Stimulated activated CD8-positive, alpha-beta memory T cell treated with anti-CD3 and anti-CD28 coated beads, Interleukin-7, amount 100 ng/mL, for 1 hour (primary cell): ENCODE measurements at places on chromosomes 1 and 21.

GRCh38 chr1:211378844-211379243, 52.2 kb downstream of the TRAF5 start:
- no peak for DNase-seq

DNA sequence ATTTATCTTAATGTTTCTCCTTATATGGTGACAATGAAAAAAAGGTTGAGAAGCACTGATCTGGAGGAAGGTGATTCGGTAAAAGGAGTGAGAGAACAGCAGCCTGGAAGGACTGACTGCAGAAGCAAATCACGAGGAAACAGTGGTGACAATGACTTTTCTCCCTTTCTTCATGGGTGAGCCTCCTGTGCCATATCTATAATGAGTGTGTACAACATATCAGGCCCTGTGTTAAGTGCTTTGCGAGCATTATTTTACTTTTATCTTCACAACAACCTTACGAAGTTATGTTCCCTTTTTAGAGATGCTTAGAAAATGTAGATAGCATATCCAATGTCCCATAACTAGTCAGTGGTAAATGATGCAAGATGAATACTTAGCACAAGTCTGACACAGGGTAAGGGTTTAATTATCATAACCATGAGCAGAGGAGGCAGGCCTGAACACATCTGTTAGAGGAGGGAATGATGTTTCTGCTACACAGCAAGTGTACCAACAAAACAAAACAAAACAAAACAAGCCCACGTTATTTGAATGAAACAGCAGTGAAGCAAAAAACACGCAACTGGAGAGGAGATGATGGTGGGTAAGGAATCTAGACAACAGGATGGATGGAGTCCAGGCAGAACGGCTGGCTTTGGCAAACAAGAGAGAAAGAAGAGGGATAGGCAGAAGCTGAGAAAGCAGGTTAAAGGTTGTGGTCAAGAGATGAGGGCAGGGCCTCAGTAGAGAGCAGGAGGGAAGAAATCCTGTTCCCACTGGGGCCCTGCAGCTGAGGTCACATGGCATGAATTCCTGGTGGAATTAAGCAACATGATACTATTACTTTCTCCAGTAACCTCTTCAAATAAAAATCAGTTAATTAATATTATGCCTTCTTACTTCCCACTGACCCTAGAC, 29.6 kb downstream of the GNG12 start:
- no peak for DNase-seq

DNA sequence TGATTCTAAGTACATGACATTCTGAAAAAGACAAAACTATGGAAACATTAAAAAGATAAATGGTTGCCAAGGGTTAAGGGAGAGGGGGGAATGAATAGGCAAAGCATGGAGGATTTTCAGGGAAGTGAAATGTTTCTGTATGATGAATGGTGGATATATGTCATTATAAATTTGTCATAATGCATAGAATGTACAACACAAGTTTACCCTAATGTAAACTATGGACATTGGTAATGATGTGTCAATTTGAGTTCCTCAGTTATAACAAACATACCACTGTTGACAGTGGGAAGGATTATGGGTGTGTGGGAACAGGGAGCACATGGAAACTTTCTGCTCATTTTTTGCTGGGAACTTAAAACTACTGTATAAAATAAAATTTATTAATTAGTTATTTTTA, 427.1 kb upstream of the ESRRG start:
- no peak for DNase-seq

DNA sequence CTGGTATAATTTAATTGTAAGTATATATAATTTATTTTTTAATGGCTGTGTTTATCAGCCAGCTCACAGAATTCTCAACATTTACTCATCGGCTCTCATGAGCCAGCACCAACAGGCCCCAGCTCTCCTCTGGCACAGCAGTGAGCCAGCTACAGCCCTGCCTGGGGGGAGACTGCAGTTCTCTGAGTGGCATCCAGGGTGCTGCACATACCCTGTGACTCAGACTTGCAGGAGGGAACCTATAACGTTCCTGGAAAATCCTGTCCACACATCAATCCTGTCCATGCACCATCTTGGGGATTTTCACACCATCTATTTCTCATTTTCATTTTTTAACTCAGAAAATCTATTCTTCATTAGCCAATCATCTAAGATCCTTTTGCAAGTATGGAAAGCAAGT, 36.5 kb downstream of the FHAD1 start:
- no peak for DNase-seq

GRCh38 chr1:117569856-117570255, 36.0 kb upstream of the TENT5C start:
- DNase-seq, result no peak

DNA sequence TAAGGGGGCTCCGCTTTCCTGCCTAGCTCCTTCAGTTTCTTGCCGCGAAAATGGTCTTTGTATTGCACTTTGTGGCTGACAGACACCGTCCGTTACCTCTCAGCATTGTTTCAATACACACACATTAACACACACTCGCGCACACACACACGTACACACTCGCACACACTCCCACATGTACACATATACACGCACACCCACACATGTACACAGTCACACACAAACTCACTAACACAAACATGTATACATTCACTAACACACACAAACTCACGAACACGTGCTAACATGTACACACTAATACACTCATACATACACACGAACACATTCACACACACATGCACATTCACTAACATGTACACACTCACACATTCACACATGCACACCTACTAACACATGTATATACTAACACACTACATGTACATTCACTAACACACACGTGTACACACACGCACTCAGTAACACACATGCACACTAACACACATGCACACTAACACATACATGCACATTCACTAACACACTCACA, 48.9 kb downstream of the PSMG1 start:
- no peak for DNase-seq

DNA sequence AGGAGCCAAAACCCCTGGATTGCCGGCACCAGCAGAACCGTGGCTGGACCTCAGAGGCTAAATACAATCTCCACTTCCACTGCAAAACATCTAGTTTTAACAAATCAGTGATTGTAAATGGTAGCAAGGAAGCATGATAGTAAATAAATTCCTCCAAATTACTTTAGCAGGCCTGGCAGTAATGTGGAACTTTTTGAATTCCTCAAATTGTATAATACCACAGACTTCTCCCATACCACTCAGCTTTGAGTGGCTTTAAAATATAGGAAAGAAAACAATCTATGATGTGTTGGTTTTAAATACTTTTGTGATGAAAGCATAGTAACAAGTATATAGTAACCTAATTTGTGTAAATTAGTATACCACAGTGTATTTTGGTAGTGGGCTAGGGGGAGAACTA, 34.1 kb downstream of the NIBAN1 start:
- DNase-seq, result no peak

- DNase-seq, result no peak
These were observed 37.0 kb downstream of the IL6R start for GRCh38 chr1:154442006-154442740.

- DNase-seq, result no peak
These were observed 18.7 kb downstream of the CLSTN1 start for GRCh38 chr1:9805006-9805508.

DNA sequence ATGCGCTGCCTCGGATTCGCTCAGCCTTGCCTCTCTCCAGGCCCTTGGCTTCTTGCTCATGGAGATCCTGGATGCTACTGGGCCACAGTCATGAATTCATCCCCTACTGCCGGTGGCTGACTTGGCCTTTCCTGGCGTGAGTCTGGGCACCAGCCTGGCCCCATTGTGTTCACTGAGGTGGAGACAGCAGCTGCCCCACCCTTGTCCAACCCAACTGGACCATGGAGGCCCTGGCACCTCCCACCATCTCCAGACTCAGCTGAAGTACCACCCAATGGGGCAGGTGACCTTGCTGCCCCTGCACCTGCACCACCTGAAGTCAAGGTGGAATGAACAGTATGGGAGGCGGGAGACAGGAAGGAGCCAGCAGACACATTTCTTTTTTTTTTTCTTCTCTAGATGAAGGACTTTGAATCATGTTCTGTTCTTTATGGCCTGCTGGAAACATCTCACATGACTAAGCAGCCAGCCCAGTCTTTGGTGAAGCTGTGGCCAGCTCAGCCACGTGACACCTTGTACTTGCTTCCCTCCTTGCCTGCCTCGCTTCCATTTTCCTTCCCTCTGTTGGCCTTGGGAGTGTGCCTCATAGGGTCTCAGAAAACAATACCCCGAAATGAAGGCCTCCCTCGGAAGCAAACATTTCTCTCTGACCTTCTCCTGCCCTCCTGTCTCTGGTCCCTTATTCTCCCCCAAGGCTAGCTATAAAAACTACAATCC, 3.8 kb upstream of the SLC30A2 start:
- no peak for DNase-seq

DNA sequence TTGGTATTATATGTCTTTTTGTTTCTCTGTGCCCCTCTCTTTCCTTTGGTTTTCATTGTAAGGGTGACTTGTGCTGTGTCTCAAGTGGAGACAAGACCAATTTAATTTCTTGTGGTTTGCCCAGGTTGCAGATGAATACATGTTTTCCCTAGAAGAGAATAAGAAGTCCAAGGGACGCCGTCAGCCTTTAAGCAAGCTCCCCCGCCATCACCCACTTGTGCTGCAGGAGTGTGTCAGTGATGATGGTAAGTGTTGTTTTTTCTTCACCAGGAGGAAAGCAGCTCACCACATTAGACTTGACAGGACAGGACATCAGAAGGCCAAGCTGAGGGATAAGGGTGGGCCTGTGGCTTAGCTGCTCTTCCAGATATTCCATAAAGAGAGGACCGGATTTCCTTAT, 23.8 kb upstream of the ST3GAL3 start:
- no peak for DNase-seq

- DNase-seq, result no peak
These were observed 29.8 kb upstream of the HHAT start for GRCh38 chr1:210298936-210299335.

GRCh38 chr1:206111271-206111927, 5.8 kb downstream of the AVPR1B start:
- DNase-seq, result no peak

GRCh38 chr21:32022146-32022545, 149.3 kb downstream of the HUNK start:
- DNase-seq, result no peak

DNA sequence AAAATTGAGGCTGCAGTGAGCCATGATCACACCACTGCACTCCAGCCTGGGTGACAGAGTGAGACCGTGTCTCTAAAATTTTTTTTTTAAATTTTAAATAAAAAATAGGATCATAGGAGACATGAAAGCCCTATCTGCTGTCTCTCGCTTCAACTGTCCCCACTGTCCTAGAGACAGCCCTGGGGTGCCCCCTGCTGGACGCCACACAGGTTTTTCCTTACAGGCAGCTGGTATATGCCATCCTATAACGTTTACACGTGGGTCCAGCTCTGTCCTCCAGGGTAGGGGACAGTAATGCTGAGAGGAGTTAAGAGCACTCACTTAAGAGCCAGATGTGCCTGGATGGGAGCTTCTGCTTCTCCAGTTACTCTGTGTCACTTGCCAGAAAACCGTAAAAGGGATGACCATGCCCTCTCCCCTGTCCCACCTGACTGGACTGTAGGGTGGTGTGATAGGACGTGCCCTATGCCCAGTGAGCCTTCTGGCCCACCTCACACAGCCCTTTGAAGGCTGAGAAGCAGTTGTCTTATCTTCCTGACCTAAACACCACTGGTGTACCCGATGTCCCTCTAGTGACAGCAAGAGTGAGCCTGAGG, 8.5 kb downstream of the FBXO2 start:
- peak; percentile 56 for DNase-seq

DNA sequence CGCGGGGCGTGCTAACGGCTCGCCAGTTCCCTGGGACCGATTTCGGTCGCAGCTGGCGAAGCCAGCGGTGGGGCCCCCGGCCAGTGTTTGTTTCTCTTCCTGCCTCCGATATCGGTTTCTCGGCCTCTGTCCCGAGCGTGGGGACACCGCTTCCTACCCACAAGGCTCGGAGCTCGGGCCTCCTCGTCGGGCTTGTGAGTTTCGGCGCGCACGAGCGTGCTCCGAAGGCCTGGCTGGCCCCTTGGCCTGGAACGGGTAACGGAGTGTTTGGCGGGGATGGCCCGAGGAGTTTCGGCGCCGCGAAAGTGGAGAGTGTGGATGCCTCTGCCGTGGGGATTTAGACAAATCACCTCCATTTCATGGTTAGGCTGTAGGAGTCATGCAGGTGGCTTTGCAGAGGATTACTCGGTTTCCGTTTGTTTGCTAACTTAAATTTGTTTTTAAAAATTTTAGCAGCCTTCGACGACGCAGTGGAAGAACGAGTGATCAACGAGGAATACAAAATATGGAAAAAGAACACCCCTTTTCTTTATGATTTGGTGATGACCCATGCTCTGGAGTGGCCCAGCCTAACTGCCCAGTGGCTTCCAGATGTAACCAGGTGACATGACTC, 559 bp downstream of the RBBP4 start:
- no peak for DNase-seq

DNA sequence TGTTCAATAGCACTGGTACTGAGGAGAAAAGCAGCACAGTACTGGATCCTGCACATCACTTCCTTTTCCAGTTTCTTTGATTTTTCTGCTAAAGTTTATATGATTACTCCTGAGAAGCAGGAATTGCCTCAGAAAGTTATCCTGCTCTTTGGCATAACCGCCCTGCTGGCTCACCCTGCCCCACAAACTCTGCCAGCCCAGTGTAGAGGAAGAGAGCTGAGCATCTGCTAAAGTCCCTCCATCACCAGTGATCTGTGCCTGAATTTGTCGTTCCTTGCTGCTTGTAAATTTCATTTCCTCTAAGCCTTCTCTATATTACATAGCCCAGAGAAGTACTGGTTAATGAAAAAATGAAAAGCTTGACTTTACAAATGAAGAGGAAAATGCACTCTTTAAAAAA, 87.0 kb upstream of the C1orf21 start:
- DNase-seq, result no peak

DNA sequence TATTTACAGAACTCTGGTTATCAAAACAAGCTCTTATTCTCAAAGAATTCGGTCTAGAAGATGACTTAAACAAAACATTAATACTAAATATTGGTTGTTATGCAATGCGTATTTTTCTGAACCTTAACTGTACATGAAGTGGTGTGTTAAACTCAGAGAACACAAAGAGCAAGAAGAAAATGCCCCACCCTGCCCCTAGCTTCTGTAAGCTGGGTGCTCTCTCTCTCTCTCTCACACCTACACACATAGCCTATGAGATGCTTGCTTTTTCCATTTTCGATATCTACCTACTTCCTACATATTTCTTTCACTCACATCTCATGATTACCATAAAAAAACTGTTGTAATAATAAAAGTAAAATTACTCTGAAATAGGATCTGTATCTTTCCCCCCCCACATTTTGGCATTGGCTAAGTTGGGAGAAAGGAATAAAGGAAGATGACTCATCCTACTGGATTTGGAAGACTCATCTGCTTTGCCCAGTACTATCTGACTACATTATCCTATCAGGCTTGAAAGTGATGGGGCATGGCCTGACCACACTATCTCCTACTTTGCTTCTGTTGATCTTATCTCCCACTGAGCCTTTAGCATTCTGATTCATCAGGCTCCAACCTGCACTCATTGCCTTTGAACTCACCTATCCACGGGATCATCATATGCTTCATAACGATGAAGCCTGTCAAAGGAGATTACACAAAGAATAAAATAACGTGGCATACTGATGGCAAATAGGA, 2.9 kb downstream of the CRYZ start:
- DNase-seq, result no peak

DNA sequence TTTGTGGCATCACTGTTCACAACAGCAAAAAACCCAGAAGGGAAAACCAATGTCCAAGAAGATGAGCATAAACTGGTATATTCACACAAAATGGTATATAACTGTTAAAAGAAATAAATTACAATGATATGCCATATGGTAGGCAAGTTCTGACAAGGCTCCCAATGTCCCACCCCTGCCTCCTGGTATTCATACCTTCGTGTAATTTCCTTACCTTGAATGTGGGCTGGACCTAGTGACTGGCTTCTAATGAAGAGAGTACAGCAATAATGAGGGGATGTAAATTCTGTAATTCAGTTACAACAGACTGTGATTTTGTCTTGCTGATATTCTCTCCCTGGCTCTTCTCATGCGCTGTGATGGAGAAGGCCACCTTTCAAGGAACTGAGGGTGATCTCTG, 9.3 kb downstream of the ANKRD45 start:
- DNase-seq, result no peak
